Foreskin keratinocyte (primary cell): ENCODE measurements at places on chromosomes 7 and 10. TPM values are rescaled to one million over a fixed set of nuclear protein-coding genes. Genes with fewer than 3 reads are reported as not detected.

The HERPUD2 gene
- total RNA-seq = 22.5 and 24.3 TPM in 2 replicates

The HMX2 gene
- total RNA-seq = not detected in 2 replicates

The PSD gene
- total RNA-seq = 0.14 and 0.24 TPM in 2 replicates

The UPK3B gene
- 1.0 and 2.6 TPM in 2 replicates for total RNA-seq

The TLX1 gene
- total RNA-seq = not detected in 2 replicates

The FOXI2 gene
- total RNA-seq = not detected in 2 replicates

The LIPK gene
- not detected in 2 replicates for total RNA-seq

The EPHA1 gene
- 35.0 and 38.9 TPM in 2 replicates for total RNA-seq

The NPFFR1 gene
- total RNA-seq = not detected in 2 replicates

The COL13A1 gene
- 2.0 and 2.7 TPM in 2 replicates for total RNA-seq

The CSGALNACT2 gene
- 12.5 and 13.1 TPM in 2 replicates for total RNA-seq

The SLC25A13 gene
- 24.2 and 28.3 TPM in 2 replicates for total RNA-seq

The PRKCQ gene
- 8.0 and 9.6 TPM in 2 replicates for total RNA-seq

The CABCOCO1 gene
- total RNA-seq = not detected in 2 replicates

The MSMB gene
- total RNA-seq = not detected in 2 replicates

The CPA4 gene
- 35.4 and 65.2 TPM in 2 replicates for total RNA-seq

The TIAL1 gene
- 107 and 116 TPM in 2 replicates for total RNA-seq

The LRRC18 gene
- not detected in 2 replicates for total RNA-seq

The ACSM6 gene
- total RNA-seq = not detected in 2 replicates

The CUZD1 gene
- 0.92 and 1.0 TPM in 2 replicates for total RNA-seq

The CLRN3 gene
- total RNA-seq = not detected in 2 replicates

The CTAGE4 gene
- 1.4 and 7.2 TPM in 2 replicates for total RNA-seq

The UPK3BL2 gene
- 1.3 and 3.1 TPM in 2 replicates for total RNA-seq

The TAS2R5 gene
- total RNA-seq = 0.61 and 0.63 TPM in 2 replicates

The ACSL5 gene
- total RNA-seq = not detected in 2 replicates

The ZFAND2A gene
- total RNA-seq = 19.9 and 22.2 TPM in 2 replicates

The CXCL12 gene
- not detected in 2 replicates for total RNA-seq
